ENCODE measurements at places on chromosomes 3 and 15. TPM values are rescaled to one million over a fixed set of nuclear protein-coding genes. Genes with fewer than 3 reads are reported as not detected.

NTRK3 gene
- total RNA-seq = 0.67 TPM

IGSF11 gene
- 0.22 TPM for total RNA-seq

DNA sequence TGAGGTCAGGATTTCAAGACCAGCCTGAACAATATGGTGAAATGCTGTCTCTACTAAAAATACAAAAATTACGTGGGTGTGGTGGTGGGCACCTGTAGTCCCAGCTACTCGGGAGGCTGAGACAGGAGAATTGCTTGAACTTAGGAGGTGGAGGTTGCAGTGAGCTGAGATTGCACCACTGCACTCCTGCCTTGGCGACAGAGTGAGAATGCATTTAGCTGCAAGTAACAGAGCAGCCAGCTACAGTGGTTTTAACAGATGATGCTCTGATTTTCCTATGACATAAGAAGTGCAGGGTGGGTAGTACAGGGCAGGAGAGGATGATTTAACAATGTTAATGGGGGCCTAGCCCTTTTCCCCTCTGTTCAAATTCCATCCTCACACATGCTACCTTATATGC is 267.9 kb downstream of the RPLP1 start:
- no peak overlapping the region for H3K4me3 ChIP-seq
- H3K36me3 ChIP-seq = no peaks in the 10 kb centered on the region
- H3K4me1 ChIP-seq = peaks cover 96% of the 10 kb centered on the region
- H3K27ac ChIP-seq = peak overlapping the region; percentile 6

GRCh38 chr3:141289228-141289772 is 57.7 kb downstream of the PXYLP1 start:
- H3K4me3 ChIP-seq = no peak overlapping the region
- peaks cover 11% of the 10 kb centered on the region for H3K4me1 ChIP-seq
- H3K27me3 ChIP-seq = no peaks in the 10 kb centered on the region
- DNase-seq = no peak
- no peaks in the 10 kb centered on the region for H3K36me3 ChIP-seq
- H3K27ac ChIP-seq = no peak overlapping the region

STRIT1 gene
- total RNA-seq = not detected

KNG1 gene
- not detected for total RNA-seq

- no peaks in the 10 kb centered on the region for H3K27me3 ChIP-seq
- H3K4me1 ChIP-seq = no peaks in the 10 kb centered on the region
- no peaks in the 10 kb centered on the region for H3K36me3 ChIP-seq
- DNase-seq = no peak
- no peak overlapping the region for H3K27ac ChIP-seq
Observed at GRCh38 chr3:132615881-132616280, 18.8 kb downstream of the ACKR4 start.

CD80 gene
- total RNA-seq = 0.42 TPM

GRCh38 chr3:187838016-187838540 is 92.8 kb upstream of the BCL6 start:
- H3K36me3 ChIP-seq = no peaks in the 10 kb centered on the region
- H3K4me3 ChIP-seq = no peak overlapping the region
- H3K27me3 ChIP-seq = no peaks in the 10 kb centered on the region
- DNase-seq = no peak
- H3K4me1 ChIP-seq = no peaks in the 10 kb centered on the region

OIP5 gene
- 0.72 TPM for total RNA-seq

DNA sequence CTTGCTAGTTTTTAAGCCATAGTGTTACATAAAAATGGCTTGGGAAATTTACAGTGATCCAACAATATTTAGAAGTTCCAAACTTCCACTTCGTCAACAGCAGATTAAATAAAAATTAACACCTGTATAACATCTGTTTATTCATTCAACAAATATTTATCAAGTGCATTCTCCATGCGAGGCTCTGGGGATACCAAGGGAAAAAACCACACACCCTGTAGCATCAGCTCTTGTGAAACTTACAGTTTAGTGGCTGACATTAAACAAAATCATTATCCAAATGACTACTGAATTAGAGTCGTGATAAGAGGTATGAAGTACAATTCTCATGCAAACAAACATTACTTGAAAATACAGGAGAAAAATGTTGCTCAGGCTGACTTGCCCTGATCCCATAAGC is 122.9 kb downstream of the DLG1 start:
- H3K36me3 ChIP-seq = no peaks in the 10 kb centered on the region
- H3K27me3 ChIP-seq = no peaks in the 10 kb centered on the region
- no peak overlapping the region for H3K4me3 ChIP-seq

LSAMP gene
- total RNA-seq = not detected

DNA sequence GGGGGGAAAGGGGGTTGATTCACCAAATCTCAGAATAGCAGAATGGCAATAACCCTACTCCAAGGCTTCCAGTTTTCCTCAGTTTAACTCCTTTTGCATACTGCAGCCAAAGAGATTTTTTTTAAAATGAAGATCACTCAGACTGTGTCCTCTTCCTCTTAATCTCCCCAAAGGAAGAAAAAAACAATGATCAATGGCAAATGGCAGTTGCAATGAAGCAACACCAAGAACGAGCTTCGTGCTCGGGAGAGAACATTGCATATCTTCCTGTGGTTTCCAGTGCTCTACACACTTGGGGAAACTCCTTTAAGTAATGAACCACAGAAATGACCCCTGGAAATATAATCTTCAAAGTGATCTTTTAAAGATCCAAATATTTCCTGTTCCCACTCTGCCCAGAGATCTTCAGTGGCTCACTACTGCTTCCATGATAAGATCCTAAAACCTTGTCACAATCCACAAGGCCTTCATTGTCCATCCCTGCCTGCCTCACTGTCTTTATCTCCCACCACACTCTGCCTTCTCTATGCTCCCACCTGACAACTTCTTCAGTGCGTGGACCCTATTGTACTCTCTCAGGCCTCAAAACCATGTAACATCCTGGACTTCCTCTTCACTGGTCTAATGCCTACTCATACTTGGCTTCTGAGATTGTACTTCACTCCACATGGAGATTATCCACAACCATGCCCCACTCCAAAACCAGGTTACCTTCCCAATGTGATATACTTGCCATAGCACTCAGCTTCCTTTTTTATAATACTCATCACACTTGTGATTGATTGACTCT is 394.8 kb downstream of the FHIT start:
- H3K27ac ChIP-seq = no peak overlapping the region
- DNase-seq = no peak
- H3K36me3 ChIP-seq = no peaks in the 10 kb centered on the region
- no peaks in the 10 kb centered on the region for H3K27me3 ChIP-seq
- no peak overlapping the region for H3K4me3 ChIP-seq

GRCh38 chr15:74628199-74628598 is 12.6 kb downstream of the CLK3 start:
- H3K27ac ChIP-seq = no peak overlapping the region
- H3K36me3 ChIP-seq = peaks cover 66% of the 10 kb centered on the region

GRCh38 chr3:30729936-30730335 is 123.5 kb downstream of the TGFBR2 start:
- no peak overlapping the region for H3K27ac ChIP-seq
- no peaks in the 10 kb centered on the region for H3K4me1 ChIP-seq
- no peaks in the 10 kb centered on the region for H3K36me3 ChIP-seq
- no peak for DNase-seq
- H3K27me3 ChIP-seq = no peaks in the 10 kb centered on the region
- H3K4me3 ChIP-seq = no peak overlapping the region

GRCh38 chr15:63942486-63943365 is 103.6 kb downstream of the DAPK2 start:
- no peak for DNase-seq
- no peaks in the 10 kb centered on the region for H3K36me3 ChIP-seq
- no peaks in the 10 kb centered on the region for H3K27me3 ChIP-seq
- peaks cover 33% of the 10 kb centered on the region for H3K4me1 ChIP-seq
- no peak overlapping the region for H3K4me3 ChIP-seq
- no peak overlapping the region for H3K27ac ChIP-seq
